Caki2 (cell line): ENCODE measurements at places on chromosomes 12 and 14.

DNA sequence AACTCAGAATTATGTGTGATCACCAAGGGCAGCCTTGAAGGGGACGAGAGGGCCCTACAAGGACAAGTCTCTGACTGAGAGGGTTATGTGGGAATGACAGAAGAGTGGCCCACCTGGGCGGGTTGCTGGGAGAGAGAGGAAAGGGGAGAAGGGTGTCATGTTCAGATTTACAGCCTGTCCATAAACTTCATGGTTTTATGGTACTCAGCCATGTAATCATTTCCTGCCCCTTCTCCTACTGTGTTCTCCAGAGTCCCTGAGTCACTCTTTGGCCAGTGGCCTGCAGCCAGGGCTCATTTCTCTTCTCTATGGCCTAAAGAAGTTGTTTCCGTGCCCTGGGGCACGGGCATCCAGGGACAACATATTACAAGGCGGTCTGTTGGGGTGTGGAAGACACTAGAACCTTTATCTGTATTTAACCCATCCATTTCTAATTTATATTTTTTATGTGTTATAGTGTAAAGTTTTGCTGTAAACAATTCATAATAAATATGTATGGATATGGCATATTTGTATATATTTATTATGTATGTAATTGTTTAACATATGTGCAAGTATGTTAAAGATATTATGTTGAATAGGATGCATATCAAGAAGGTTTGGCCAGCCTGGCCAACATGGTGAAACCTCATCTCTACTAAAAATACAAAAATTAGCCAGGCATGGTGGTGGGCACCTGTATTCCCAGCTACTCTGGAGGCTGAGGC lies 26.9 kb downstream of the DDX47 start:
- peak; percentile 85 for DNase-seq

- DNase-seq, result no peak
These were observed 15.6 kb downstream of the NUAK1 start for GRCh38 chr12:106123110-106123509.

DNA sequence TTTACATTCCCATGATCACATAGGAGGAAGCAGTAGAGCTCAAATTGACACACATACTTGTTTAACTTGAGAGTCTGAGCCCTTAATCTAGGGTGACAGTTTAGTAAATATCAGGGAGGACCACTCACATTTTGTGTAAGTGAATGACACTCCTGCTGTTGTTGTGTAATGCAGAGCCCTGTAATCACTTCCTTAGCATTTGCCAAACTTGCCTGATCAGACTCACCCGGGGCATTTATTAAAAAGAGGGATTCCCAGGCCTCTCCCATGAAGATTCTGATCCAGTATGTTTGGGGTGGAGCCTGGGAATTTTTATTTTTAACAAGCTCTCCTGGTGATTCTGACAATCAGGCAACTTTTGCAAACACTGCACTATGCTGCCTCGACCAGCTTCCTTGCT lies 119.6 kb downstream of the NUAK1 start:
- DNase-seq, result no peak

DNA sequence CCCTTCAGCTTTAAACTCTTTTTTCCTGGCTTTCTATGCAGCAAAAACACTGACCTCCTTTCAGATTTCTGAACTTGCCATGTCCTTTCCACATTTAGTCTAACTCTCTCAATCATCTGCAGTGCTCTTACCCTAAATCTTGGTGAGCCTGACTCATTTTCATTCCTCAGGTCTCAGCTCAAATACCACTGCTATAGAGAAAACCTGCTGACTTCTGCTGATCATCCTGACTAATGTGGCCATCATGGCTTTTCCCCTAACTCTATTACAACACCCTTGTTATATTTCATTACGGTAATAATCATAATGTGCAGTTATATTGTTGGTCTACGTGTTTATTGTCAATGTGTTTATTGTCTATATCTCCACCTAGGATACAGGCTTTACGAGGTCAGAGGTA lies 207.3 kb upstream of the OR4E1 start:
- DNase-seq, result no peak

- DNase-seq, result peak; percentile 33
These were observed 98.1 kb downstream of the DDHD1 start for GRCh38 chr14:53055003-53055402.

GRCh38 chr14:105358140-105358846 lies 40.0 kb upstream of the TEX22 start:
- DNase-seq, result no peak
